ENCODE measurements at places on chromosomes 1 and 21.

- no peak for DNase-seq
Measured at GRCh38 chr1:111347026-111347425, 56.4 kb downstream of the CHIA start.

DNA sequence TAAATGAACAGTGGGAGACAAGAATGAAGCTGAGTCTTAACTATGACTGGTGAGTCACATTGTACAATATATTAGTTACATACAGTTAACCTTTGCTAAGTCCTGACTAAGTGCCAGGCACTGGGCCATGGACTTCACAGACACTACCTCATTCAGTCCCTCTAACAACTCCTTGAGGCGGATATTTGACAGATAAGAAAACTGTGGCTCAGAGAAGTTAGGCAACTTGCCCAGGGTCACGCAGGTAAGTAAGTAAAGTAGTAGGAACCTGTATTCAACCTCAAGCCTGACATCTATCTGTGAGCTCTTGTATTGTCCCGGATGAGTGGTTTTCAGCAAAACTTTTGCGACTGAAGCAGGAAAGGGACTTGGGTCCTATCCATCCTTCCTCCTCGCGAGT, 62.1 kb downstream of the GNG12 start:
- no peak for DNase-seq

- no peak for DNase-seq
Measured at GRCh38 chr1:30998171-30998570, 67.3 kb downstream of the PUM1 start.

DNA sequence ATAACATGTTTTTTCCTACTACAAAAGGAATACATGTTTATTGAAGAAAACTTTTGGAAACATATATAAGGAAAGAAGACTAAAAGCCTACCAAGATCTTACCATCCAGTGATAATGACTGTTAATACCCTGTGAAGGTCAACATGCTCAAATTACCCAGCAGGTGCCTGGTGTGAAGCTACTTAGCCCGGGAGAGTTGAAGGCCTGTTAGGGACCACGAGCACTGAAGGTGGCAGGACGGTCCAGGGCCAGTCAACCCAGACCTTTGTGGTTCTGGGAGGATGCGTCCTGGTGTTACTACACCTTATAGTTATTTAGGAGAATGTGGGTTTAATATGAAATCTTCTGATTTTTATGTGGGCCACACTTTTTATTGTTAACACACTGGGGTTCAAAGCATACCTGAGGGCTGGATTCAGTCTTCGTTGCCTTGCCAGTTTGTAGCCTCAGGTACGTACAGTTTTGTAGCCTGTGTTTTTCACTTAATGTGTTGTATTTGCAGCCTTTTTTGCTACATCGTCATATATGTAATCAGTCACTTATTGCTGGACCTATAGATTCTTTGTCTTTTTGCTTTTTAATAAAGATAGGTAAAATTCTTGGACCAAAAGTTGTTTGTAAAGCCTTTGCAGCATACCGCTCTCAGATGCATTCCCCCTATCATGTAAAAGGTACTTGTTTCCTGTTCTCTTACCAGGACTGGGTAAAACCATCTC, 9.8 kb downstream of the ITSN1 start:
- no peak for DNase-seq

DNA sequence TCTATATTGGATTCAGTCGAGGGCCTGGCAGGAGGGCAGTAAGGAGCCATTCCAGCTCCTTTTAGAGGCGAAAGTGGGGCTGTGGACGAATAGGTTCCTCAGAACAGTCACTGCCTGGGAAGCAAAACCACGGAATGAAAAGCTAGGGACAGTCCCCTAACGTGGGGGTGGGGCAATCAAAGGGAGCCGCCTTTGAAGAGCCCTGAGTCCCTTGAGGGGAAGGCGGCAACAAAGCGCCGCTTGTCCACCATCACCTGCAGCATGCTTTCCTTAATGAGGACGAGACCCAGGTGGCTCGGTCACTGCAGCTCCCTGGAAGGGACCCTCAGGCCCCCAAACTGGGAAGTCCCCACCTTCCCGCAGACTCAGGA, 184.7 kb downstream of the ETS2 start:
- DNase-seq, result no peak

GRCh38 chr1:62530516-62531154, 66.7 kb upstream of the ANGPTL3 start:
- no peak for DNase-seq

- no peak for DNase-seq
Measured at GRCh38 chr1:206721454-206721853, 36.7 kb downstream of the MAPKAPK2 start.

DNA sequence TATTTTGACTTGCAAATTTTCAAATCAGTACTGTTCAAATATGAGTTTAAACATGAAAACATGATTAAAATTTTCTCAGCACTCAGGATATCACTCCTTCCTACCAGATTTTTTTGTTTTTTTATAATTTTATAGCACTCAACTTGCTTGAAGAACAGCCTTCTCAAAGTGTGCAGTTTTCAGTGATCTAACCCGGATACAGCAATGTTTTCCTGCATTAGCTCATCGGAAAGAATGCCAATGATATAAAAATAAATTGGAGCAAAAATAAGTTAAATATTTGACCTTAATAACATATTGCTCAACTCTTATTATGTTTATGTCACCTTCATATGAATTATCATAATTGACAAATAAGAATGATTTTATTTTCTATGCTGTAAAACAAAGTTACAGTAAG, 766.8 kb downstream of the USP25 start:
- no peak for DNase-seq

- DNase-seq, result no peak
Measured at GRCh38 chr1:73979684-73980083, 218.3 kb downstream of the LRRIQ3 start.

Data from D721Med (cell line).